Thyroid gland (tissue), 4 donors: ENCODE measurements at places on chromosomes 2 and 18. TPM values are rescaled to one million over a fixed set of nuclear protein-coding genes. Genes with fewer than 3 reads are reported as not detected.
A peak's percentile ranks its signal among the peaks of the same experiment; 100 is the strongest.

FZD7 gene
- total RNA-seq, result 23.6 TPM

ASB18 gene
- total RNA-seq, result not detected

IL18R1 gene
- total RNA-seq, result 3.9 TPM

DNA sequence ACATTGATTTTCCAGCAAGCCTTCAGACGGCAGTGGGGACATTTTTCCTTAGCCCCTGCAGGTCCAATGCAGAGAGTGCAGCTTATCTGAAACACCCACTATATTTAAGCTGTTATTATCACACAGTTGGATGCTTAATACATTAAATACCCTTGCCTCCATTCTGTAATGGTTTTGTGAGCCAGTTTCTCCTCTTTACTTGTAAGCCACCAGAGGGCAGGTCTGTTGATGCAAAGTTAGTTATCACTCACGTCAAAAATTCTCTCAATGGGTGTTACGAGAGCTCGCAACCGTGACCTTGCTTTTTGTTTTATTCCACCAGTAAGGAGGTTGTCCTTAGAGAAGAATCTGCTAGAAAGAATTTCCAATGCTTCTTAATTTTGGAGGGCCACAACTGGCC lies 189.8 kb downstream of the INSIG2 start:
- no peak for DNase-seq
- no peak overlapping the region for H3K27ac ChIP-seq
- no peaks in the 10 kb centered on the region for H3K27me3 ChIP-seq
- no peak overlapping the region for H3K4me3 ChIP-seq
- no peaks in the 10 kb centered on the region for H3K4me1 ChIP-seq

- no peaks in the 10 kb centered on the region for H3K27me3 ChIP-seq
- no peaks in the 10 kb centered on the region for H3K36me3 ChIP-seq
- no peak overlapping the region for H3K4me3 ChIP-seq
- DNase-seq, result no peak
- no peak overlapping the region for H3K27ac ChIP-seq
- H3K4me1 ChIP-seq, result no peaks in the 10 kb centered on the region
Measured at GRCh38 chr2:49686897-49687442, 532.7 kb upstream of the FSHR start.

DNA sequence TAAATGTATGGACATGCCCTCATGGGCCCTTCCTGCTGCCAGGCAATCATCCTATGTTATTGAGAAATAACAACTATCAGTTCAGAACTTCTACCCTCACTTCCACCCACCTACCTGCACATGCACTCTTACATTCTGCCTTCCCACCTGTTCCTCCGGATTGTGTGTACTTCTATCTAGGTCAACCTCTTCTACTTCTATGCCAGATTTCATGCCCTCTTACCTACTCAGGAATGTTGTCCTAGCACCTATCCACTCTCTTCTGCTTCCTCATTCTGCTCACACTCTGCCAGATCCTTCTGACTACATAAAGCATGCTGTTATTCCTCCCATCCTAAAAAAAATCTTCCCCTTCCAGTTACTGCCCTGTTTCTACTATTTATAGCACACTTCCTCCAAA lies 333.5 kb downstream of the IRS1 start:
- peak overlapping the region; percentile 71 for H3K27ac ChIP-seq
- H3K36me3 ChIP-seq, result no peaks in the 10 kb centered on the region
- H3K4me3 ChIP-seq, result no peak overlapping the region
- H3K27me3 ChIP-seq, result no peaks in the 10 kb centered on the region
- peaks cover 13% of the 10 kb centered on the region for H3K4me1 ChIP-seq

DNA sequence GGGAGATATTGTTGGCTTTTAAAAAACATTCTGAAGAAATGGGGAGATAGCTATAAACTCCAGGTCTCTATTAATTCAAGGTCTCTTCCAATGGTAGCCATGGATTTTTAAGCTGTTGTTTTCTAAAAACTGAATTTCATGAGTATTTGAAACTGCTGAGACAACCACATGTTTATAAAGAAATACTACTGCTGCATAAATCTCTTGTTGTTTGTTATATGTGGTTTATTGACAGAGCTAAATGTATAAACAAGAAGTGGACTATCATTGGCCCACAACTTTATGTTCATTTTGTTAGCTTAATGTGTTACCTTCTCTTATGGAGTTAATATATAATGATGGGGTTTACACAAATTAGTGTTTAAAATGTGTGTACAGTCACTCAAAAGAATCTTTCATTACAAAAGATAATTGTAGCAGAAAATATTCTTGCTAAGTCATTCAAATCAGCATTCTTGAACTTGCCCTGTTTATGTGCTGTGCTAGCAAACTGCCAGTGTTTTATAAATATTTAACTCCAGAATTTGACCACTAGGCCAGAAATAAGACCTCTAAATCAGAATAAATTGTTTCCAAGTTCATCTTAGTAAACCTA lies 242.1 kb downstream of the TMX3 start:
- H3K36me3 ChIP-seq, result no peaks in the 10 kb centered on the region
- no peak overlapping the region for H3K27ac ChIP-seq
- no peaks in the 10 kb centered on the region for H3K4me1 ChIP-seq
- no peak for DNase-seq
- H3K27me3 ChIP-seq, result no peaks in the 10 kb centered on the region
- H3K4me3 ChIP-seq, result no peak overlapping the region

DNA sequence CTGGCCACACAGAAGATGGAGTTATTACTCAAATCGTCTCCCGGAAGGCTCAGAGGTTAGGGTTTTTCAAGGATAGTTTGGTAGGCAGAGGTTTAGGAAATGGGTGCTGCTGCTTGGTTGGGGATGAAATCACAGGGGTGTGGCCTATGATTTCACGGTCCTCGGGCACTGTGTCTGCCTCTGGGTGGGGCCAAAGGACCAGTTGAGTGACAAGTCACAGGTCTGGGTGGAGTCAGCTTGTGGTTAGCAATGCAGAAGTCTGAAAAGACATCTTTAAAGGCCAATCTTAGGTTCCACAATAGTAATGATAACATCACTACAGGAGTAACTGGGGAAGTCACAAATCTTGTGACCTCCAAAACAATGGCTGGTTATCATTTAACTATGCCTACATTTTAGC lies 387.8 kb downstream of the ZNF521 start:
- no peak overlapping the region for H3K27ac ChIP-seq
- DNase-seq, result no peak
- no peak overlapping the region for H3K4me3 ChIP-seq
- H3K4me1 ChIP-seq, result no peaks in the 10 kb centered on the region

DNA sequence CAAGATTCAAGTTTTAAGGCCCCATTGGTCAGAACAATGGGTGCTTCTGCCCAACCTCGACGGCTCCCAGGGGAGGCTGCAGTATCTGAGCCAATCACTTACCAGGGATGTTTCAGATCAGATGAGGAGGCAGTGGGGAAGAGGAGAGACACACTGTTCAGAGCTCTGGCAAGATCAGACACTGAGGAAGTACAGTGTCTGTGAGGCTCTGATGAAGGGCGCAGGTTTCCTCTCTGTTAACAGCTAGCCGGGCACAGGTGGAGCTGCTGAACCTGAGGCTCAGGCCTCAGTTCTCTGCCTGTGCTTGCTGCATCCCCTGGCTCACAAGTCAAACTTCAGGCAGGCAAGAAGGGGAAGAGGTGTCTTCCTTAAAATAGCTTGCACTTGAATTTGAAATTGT lies 69.7 kb downstream of the TPO start:
- H3K27ac ChIP-seq, result no peak overlapping the region
- H3K4me1 ChIP-seq, result no peaks in the 10 kb centered on the region
- H3K36me3 ChIP-seq, result peaks cover 92% of the 10 kb centered on the region
- H3K4me3 ChIP-seq, result no peak overlapping the region
- DNase-seq, result no peak

DNA sequence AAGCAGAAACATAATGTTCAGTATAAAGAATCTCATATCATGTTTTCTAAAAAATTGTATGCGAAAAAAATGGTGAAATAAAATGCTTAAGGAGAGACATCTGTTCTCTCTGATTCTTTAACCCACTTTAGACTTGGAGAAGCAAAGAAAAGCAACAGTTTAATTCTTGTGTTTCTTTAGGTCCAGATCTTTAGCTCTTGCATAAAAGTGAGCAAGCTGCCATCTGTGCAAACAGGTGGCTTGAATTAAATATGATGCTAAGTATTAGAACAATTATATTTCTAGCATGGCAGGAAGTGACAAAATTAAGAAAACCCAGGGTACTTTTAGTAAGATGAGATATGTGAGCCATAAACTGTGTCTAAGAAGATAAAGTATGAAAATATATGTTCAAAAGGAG lies 1038.3 kb downstream of the DPP10 start:
- H3K27me3 ChIP-seq, result no peaks in the 10 kb centered on the region
- DNase-seq, result no peak
- no peaks in the 10 kb centered on the region for H3K36me3 ChIP-seq
- H3K4me1 ChIP-seq, result no peaks in the 10 kb centered on the region
- H3K4me3 ChIP-seq, result no peak overlapping the region
